ENCODE measurements at places on chromosomes 4 and X. TPM values are rescaled to one million over a fixed set of nuclear protein-coding genes. Genes with fewer than 3 reads are reported as not detected.
A peak's percentile ranks its signal among the peaks of the same experiment; 100 is the strongest.

The ERCC6L gene
- 14.7 TPM for total RNA-seq

The FAM53A gene
- total RNA-seq: 1.5 TPM

The RHOXF2B gene
- total RNA-seq: not detected

The IL13RA2 gene
- total RNA-seq: not detected

The FAM47E gene
- total RNA-seq: not detected

DNA sequence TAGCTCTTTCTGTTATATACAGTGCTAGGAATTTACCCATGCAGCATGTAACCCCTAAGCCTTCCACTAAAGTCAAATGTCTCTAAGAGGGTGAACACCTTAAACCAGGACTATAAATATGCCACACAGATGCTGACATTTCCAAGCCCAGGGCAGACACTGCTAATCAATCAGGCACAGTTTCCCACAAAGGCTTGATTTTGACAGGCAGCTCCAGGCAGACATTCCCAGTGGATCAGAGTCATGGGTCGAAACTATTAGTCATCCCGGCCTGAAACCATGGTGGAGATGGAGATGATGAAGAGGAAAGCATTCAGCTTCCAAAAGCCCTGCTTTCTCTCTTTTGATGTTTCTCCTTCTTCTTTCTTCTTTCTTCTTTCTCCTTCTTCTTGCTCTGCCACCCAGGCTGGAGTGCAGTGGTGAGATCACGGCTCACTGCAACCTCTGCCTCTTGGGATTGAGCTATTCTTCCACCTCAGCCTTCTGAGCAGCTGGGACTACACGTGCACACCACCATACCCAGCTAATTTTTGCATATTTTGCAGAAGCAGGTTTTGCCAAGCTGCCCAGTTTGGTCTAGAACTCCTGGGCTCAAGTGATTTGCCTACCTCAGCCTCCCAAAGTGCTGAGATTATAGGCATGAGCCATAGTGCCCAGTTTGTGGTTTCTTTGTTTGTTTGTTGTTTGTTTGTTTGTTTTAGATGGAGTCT is 21.0 kb upstream of the SORCS2 start:
- peak; percentile 22 for DNase-seq

DNA sequence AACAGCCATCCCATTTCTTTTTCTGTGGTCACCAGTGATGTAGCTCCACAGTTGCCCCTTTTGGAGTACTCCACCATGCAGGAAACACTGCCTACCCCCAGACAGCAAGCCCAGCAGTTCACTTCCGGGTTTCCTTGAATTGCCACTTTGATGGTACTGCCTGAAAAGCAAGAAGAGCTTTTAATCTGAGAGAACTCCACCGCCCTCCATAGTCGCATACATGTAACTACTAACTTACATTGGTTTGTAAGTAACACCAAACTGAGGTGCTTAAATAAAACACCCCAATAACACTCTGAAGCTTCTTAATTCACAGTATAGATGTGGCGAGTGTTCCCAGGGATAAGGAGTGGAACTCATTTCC is 53.6 kb upstream of the HPSE start:
- DNase-seq: peak; percentile 63

DNA sequence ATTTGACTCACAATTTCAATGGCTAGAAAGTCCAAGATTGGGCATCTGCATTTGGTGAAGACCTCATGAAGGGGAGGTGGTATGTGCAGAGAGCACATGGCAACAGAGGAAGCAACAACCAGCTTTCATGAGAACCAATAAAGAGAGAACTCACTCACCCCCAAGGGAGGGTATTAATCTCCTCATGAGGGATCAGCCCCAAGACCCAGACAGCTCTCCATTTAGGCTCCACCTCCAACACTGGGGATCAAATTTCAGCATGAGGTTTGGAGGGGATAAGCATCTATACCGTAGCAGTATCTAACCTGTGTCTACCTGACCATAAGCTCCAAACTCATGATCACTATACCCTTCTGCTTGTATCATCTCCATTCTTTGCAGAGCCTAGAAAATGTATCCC is 9.3 kb upstream of the TBC1D19 start:
- no peak for DNase-seq

GRCh38 chrX:103254171-103254824 is 657 bp downstream of the TCEAL8 start:
- DNase-seq: peak; percentile 73

All from OCI-LY7 (cell line).